Aorta (tissue), 5 donors: ENCODE measurements at places on chromosomes 4 and X. TPM values are rescaled to one million over a fixed set of nuclear protein-coding genes. Genes with fewer than 3 reads are reported as not detected.

- no peaks in the 10 kb centered on the region for H3K36me3 ChIP-seq
- no peak overlapping the region for H3K27ac ChIP-seq
- no peak overlapping the region for H3K4me3 ChIP-seq
- H3K4me1 ChIP-seq = no peaks in the 10 kb centered on the region
- H3K27me3 ChIP-seq = no peaks in the 10 kb centered on the region
These were observed 60.2 kb upstream of the HPGD start for GRCh38 chr4:174582463-174582862.

- no peaks in the 10 kb centered on the region for H3K27me3 ChIP-seq
- peaks cover 4% of the 10 kb centered on the region for H3K36me3 ChIP-seq
- no peak for DNase-seq
These were observed 127.2 kb downstream of the FNIP2 start for GRCh38 chr4:158895797-158896576.

DNA sequence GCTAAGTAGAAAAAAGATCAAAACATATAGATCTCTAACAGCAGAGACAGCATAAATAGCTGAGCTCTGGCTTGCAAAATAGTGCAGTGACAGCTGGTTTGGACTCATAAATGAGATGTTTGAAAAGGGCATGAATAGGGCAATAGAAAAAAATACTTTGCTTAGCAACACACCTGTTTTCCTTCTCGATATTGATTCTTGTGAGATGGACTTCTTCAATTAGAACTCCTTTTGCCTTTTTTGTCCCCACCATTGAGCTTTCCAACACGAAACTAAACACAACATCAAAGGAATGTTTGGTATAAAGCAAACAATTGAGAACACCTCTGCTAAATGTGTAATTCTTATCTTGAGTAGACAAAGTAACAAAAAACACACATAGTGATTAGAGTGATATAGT lies 726.3 kb downstream of the RAPGEF2 start:
- no peaks in the 10 kb centered on the region for H3K36me3 ChIP-seq
- H3K27ac ChIP-seq = no peak overlapping the region
- DNase-seq = no peak
- no peak overlapping the region for H3K4me3 ChIP-seq
- no peaks in the 10 kb centered on the region for H3K27me3 ChIP-seq
- no peaks in the 10 kb centered on the region for H3K4me1 ChIP-seq

DNA sequence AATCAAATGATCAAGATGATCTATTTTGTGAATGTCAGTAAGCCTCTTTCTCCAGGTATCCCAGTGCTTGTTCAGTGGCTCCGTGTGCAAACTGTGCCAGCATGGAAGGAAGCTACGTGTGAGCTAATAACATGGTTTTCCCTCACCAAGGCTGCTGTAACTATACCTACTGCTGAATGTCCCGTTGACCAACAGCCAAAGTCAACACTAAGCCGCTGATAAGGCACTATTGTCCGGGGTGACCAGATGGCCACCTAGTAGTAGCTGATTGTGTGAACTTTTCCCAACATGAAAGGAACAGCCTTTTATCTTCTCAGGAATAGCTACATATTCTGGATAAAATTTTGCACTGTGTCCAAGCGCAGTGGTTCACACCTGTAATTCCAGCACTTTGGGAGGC lies 58.0 kb upstream of the ABCG2 start:
- H3K27me3 ChIP-seq = no peaks in the 10 kb centered on the region
- no peak for DNase-seq
- H3K4me3 ChIP-seq = no peak overlapping the region
- no peaks in the 10 kb centered on the region for H3K4me1 ChIP-seq
- H3K36me3 ChIP-seq = no peaks in the 10 kb centered on the region

- no peaks in the 10 kb centered on the region for H3K36me3 ChIP-seq
- H3K27me3 ChIP-seq = no peaks in the 10 kb centered on the region
- H3K4me3 ChIP-seq = no peak overlapping the region
- H3K4me1 ChIP-seq = peaks cover 4% of the 10 kb centered on the region
These were observed 15.7 kb downstream of the FHL1 start for GRCh38 chrX:136162827-136163570.

DNA sequence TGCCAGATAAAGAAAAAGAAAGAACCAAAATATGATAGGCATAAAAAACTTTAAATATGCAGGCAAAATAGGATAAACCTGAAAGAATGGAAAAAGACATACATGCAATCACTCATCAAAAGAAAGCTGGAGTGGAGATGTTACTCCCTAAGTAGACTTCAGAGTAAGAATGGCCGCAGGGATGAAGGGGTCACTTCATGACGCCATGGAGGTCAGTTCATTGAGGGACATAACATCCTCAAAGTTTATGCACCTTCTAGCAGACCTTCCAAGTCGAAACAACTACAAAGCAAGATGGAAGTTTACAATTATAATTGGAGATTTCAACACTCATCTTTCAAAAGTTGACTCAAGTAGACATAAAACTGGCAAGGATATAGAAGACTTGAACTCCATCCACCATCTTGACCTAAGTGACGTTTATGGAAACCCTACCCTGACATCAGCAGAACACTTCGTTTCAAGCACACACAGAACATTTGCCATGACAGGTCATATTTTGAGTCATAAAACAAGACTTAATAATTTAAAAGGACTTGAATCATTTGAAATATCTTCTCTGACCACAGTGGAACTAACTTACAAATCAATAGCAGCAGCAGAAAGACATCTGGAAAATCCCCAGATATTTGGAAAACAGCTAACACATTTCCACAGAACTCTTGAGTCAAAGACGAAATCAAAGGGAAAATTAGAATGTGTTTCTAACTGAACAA lies 106.0 kb upstream of the LRPAP1 start:
- no peaks in the 10 kb centered on the region for H3K4me1 ChIP-seq
- no peak overlapping the region for H3K4me3 ChIP-seq
- no peak for DNase-seq
- no peaks in the 10 kb centered on the region for H3K36me3 ChIP-seq

DNA sequence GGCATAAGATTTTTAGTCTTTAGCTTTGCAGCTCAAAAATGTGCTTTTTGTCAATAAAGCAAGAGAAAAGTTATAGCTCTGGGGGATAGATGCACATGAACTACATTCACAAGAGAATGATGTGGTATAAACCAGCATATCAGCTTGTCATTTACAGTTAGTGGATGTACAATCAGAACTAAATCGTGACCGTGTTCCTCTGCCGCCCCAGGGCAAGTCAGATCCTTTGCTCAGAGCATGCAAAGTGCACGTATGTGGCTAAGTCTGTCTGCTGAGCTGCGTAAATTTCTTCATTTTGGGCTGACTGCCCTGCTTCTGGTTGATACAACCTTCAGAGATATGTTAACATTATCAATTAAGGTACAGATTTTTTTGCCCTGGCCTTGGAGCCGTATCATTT lies 9.3 kb downstream of the PGM2 start:
- no peaks in the 10 kb centered on the region for H3K27me3 ChIP-seq
- no peak overlapping the region for H3K4me3 ChIP-seq
- H3K4me1 ChIP-seq = no peaks in the 10 kb centered on the region
- no peak for DNase-seq
- no peak overlapping the region for H3K27ac ChIP-seq
- peaks cover 3% of the 10 kb centered on the region for H3K36me3 ChIP-seq

DNA sequence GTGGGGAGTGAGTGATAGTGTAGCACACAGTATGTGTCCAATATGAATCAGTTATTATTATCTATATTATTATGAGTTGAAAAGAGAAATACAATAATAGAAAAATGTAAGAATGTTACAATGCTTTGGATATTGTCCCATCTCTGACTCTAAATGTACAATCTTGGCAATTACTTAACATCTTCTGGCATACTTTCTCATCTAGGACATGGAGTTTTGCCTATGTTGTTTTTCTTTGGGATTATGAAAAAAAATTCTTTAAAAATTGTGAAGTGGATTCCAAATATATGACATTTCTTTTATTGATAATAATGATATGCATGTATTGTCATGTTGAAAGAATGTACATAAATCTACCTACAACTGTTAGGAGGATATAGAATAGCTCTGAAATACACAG lies 84.1 kb downstream of the TBCK start:
- no peak for DNase-seq
- no peaks in the 10 kb centered on the region for H3K36me3 ChIP-seq
- no peak overlapping the region for H3K4me3 ChIP-seq
- no peaks in the 10 kb centered on the region for H3K27me3 ChIP-seq
- H3K27ac ChIP-seq = no peak overlapping the region

- no peak overlapping the region for H3K27ac ChIP-seq
- no peaks in the 10 kb centered on the region for H3K27me3 ChIP-seq
These were observed 89.0 kb upstream of the LIMCH1 start for GRCh38 chr4:41448934-41449333.

- H3K4me3 ChIP-seq = no peak overlapping the region
- peak; percentile 34 for DNase-seq
- no peaks in the 10 kb centered on the region for H3K27me3 ChIP-seq
These were observed 9.0 kb upstream of the SLC25A6 start for GRCh38 chrX:1400742-1401471.

DNA sequence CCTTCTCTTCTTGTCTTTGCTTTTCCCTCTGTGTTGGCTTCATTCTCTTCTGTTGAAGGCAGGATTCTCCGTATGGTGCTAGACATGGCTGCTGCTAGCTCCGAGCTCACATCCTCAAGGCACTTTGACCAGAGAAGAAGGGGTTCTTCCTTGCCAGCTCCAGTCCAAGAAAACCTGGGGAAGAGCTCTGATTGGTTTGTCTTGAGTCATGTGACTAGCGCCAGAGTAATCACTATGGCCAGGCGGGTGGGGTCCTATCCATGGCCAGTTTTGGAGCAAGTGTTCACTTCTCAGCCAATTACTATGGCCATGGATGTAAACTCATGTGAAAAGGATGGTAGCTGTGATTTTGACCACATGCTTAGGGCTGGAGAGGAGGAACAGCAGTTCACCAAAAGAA lies 74.2 kb downstream of the CT47B1 start:
- H3K36me3 ChIP-seq = no peaks in the 10 kb centered on the region
- no peaks in the 10 kb centered on the region for H3K27me3 ChIP-seq
- no peak for DNase-seq
- no peak overlapping the region for H3K4me3 ChIP-seq

DNA sequence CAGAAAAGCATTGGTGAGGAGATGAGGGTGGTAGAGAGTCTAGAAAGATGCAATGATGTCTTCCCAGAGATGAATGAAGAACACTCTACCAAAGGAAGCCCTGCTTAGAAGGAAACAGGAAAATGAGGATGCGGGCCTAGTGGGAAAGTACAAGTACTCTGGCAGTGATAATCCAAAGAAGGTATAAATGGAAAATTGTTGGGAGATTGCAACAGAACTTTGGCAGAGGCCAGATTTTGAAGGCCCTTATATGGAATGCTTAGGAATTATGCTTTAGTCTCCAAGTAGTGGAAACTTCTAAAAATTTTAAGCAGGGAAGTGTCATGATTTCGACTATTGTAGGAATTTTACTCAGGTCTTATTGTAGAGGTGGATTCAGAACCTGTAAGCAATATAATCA lies 11.0 kb downstream of the ARSJ start:
- no peak overlapping the region for H3K4me3 ChIP-seq
- no peaks in the 10 kb centered on the region for H3K27me3 ChIP-seq
- no peak for DNase-seq
- H3K27ac ChIP-seq = no peak overlapping the region
- H3K4me1 ChIP-seq = no peaks in the 10 kb centered on the region

DNA sequence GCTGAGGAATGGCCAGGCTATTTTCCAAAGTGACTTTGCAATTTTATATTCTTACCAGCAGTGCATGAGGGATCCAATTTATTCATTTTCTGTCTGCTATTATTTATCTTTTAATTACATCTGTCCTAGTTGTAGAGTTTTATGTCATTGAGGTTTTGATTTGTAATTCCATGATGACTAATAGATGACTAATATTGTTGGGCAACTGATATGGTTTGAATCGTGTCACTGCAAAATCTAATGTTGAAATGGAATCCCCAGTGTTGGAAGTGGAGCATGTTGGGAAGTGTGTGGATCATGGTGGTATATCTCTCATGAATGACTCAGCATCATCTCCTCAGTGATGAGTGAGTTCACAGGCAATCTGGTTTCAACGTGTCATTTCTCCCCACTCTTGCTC lies 201.5 kb downstream of the TBX22 start:
- no peak overlapping the region for H3K27ac ChIP-seq
- H3K4me1 ChIP-seq = no peaks in the 10 kb centered on the region
- no peaks in the 10 kb centered on the region for H3K36me3 ChIP-seq
- no peak overlapping the region for H3K4me3 ChIP-seq
- no peak for DNase-seq

DNA sequence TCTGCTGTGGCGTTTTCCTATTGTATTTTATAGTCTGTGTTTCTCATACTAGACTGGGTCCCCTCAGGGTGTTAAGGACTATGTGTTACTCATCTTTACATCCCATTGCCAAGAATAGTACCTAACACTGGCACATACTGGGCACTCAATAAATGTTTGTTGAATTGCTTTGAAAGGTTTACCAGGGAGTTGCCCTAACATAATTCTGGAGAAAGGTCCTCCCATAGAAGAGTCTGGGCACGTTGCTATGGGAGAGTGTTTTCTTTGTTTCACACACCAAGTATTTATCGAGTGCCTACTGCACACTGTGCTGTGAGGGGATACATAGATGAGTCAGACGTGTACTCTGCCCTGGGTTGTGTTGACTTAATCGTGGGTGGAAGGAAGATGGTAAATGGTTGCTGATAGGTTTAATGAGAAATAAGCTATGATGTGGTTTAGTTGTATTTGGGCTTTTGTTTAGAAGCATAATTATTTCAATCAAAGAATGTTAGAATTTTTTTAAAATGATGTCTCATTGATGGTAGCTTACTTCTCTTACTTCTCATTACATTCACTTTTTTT lies 42.9 kb downstream of the AFF1 start:
- peaks cover 4% of the 10 kb centered on the region for H3K36me3 ChIP-seq
- DNase-seq = no peak
- no peak overlapping the region for H3K4me3 ChIP-seq
- no peaks in the 10 kb centered on the region for H3K4me1 ChIP-seq
- H3K27me3 ChIP-seq = no peaks in the 10 kb centered on the region

DNA sequence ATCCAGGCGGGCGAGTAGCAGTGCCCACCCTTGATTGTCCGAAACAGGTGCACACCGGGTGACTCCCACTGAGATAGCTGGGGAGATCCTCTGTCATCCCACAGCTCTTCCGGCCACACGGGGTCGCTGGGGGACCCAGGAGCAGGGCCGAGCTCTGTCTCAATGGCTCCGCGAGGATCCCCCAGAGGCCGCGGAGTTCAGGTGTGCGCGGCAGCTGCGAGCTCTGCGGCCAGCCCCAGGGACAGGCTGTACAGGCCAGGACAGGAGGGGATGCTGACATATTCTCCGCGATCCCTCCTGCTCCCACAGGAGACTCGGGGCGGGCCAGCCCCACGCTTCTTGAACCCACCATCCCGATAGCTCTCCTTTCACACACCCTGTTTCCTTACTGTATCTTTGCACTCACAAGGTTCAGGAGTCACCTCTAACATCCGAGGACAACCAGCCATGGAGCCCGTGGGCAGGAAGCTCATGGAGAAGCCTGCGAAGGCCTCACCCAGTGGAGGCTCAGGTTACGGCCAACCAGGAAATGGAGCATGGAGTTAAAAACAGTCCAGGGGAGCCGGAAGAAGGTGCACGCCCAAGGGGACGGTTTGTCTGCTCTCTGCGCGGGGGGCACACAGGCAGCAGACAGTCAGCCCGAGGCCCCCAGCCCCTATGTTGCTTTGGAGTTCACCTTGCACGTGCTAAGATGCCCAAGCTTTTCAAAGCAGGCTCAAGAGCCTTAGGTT lies 77.9 kb upstream of the AMELX start:
- DNase-seq = peak; percentile 75
- H3K27ac ChIP-seq = no peak overlapping the region
- H3K27me3 ChIP-seq = no peaks in the 10 kb centered on the region
- H3K36me3 ChIP-seq = no peaks in the 10 kb centered on the region
- no peak overlapping the region for H3K4me3 ChIP-seq
- no peaks in the 10 kb centered on the region for H3K4me1 ChIP-seq

GABRG1 gene
- total RNA-seq = not detected

TLR1 gene
- 18.1 TPM for total RNA-seq

FRMPD3 gene
- total RNA-seq = 1.2 TPM

TMPRSS11D gene
- not detected for total RNA-seq

PGRMC2 gene
- total RNA-seq = 65.6 TPM

FRMPD4 gene
- 0.18 TPM for total RNA-seq

GASK1B gene
- total RNA-seq = 116 TPM
